ENCODE measurements at places on chromosomes 7 and 10. TPM values are rescaled to one million over a fixed set of nuclear protein-coding genes. Genes with fewer than 3 reads are reported as not detected.

Gene LBX1
- 1.1 TPM for total RNA-seq

Gene POLR2J2
- 2.8 TPM for total RNA-seq

DNA sequence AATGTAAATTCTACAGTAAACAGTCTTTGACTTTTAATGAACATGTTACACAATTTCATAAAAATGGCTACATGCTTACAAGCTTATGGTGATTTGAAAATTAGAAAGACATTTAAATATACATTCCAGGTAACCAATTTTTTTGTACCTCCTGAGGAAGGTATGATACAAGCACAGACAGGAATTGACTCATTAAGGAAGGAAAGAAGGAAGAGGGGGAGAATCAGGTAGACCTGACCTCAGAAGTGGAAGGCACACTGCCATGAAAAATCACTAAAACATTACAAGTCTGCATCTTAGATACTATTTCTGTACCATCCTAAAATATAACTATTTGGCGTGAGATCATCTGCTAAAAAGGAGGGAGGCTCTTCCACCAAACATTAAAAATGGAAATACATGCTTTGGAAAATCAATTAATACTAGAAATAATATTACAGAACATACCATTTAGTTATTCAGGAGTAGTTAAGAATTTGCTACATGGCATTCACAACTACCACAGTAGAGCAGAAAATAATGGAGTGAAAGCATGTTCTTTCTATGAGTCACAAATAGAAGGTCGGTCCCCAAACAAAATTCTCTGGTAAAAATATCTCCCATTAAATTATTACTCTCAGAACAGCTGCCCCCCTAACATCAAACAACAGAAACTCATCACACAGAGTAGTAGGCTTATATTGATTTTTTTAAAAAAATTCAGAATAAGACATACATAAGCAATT, 15.2 kb downstream of the RAB11FIP2 start:
- DNase-seq: no peak

Gene PLXNA4
- 0.36 TPM for total RNA-seq

- no peak for DNase-seq
These were observed 69.5 kb downstream of the SEC61G start for GRCh38 chr7:54689394-54690049.

DNA sequence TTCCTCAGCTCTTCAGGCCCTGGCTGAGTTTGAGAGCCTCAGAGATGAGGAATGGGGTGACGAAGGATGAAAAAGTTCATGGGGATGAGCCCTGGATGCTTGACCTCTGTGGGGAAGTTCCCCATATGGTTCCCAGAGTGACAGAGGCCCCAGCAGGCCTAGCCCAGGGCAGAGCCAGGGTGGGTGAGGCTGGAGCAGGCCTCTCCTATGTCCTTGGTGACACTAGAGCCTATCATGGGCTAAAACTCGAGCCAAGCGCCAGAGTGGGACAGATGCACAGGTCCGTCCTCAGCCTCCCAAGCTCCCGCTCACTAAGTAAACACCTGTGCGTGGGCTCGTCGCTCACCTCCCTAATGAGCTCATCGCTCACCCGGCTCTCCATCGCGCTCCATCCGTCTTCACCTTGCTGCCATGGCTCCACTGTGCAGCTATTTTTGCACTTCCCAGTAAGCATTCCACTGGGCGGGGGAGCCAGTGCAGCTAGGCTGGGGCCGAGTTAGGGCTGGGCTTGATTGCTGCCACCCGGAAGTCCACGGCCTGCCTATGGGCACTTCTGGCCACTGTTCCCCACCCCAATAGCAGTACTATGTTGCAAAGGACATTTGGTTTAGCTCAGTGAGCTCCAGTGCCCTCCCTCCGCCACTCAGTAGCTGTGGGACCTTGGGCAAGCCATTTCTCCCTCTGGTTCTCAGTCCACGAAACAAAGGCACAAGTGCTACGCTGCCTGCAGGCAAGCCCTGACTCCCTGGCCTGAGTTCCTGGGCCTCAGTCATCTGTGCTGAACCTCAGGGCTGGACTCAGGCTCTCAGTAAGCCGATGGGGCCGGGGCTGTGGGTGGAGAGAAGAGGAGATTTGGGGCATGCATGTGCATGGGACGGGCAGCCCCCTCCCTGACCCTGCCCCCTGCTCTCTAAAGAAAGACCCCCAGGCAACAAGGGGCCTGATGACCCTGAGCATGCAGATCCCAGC, 117.3 kb upstream of the PCBD1 start:
- DNase-seq: no peak

Gene AS3MT
- 29.4 TPM for total RNA-seq

Gene SEMA3A
- total RNA-seq: 11.6 TPM

GRCh38 chr7:27048438-27048837, 47.4 kb downstream of the HOXA1 start:
- DNase-seq: no peak

- no peak for DNase-seq
These were observed 28.6 kb upstream of the PPP2R2D start for GRCh38 chr10:131872011-131872826.

Gene UROS
- 101 TPM for total RNA-seq

GRCh38 chr10:33332183-33333065, 2.0 kb downstream of the NRP1 start:
- DNase-seq: no peak

DNA sequence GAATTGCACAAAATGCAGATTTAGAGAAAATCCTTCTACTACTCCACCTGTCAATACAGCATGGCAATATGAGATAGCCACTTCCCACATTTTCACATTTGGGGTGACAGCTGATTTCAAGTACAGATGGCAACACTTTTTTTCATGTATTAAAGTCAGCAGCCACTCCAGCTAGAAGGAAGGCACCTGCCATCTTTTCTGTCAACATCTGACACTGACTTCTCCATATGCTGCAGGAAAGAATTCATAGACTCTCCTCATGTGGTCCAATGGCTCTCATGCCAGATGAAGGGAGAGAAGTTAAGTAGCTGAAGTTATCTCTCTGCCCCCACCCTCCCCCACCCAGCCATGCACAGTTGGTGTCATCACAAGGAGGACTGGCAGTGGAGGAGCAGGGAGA, 912.0 kb downstream of the SORCS1 start:
- DNase-seq: no peak

GRCh38 chr7:94060752-94061151, 56.6 kb upstream of the BET1 start:
- peak; percentile 85 for DNase-seq

Data from A172 (cell line).